ENCODE measurements at places on chromosomes 11 and 22. TPM values are rescaled to one million over a fixed set of nuclear protein-coding genes. Genes with fewer than 3 reads are reported as not detected.

The BCL2L13 gene
- 59.3 TPM for total RNA-seq

DNA sequence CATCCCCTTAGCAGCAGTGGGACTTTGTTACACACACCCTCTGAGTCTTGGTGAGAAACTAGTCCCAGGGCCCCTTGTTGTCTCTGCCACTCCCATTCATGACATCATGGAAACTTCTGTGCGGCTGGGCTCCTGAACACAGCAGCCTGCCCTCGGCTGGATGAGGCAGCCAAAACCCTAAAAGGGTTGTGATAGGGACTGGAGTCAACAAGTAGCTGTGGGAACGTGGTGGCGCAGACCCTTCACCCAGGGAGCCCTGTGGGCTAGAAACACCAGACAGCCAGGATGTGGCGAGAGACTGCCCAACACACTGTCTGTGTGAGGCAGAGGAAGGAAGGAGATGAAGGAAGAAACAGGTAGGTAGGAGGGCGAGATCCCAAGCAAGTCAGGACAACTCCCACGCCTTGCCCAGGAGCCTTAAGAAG is 3.9 kb downstream of the CD3D start:
- no peak overlapping the region for H3K4me3 ChIP-seq
- peak overlapping the region; percentile 37 for H3K27ac ChIP-seq
- H3K36me3 ChIP-seq, result no peaks in the 10 kb centered on the region
- DNase-seq, result peak; percentile 63
- H3K4me1 ChIP-seq, result no peaks in the 10 kb centered on the region

DNA sequence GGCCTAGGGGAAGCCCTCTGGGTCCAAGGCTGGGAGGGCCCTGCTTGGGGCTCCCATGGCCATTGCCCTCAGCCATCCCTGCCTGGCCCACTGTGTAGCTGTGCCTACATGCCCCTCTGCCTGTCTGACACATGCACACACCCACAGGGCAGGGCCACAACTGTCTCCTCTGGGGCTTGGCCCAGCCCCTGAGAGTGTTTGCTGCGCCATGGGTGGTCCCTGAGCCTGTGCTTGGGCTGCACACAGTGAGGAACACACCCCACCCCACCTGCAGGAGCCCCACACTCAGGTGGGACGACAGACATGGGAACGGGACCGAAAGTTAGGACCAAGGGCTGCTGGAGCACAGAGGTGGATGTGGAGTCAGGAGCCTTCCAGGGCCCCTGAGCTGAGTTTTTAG is 489.5 kb downstream of the TBC1D22A start:
- no peaks in the 10 kb centered on the region for H3K4me1 ChIP-seq
- no peaks in the 10 kb centered on the region for H3K36me3 ChIP-seq
- H3K27me3 ChIP-seq, result peaks cover 6% of the 10 kb centered on the region
- DNase-seq, result no peak

DNA sequence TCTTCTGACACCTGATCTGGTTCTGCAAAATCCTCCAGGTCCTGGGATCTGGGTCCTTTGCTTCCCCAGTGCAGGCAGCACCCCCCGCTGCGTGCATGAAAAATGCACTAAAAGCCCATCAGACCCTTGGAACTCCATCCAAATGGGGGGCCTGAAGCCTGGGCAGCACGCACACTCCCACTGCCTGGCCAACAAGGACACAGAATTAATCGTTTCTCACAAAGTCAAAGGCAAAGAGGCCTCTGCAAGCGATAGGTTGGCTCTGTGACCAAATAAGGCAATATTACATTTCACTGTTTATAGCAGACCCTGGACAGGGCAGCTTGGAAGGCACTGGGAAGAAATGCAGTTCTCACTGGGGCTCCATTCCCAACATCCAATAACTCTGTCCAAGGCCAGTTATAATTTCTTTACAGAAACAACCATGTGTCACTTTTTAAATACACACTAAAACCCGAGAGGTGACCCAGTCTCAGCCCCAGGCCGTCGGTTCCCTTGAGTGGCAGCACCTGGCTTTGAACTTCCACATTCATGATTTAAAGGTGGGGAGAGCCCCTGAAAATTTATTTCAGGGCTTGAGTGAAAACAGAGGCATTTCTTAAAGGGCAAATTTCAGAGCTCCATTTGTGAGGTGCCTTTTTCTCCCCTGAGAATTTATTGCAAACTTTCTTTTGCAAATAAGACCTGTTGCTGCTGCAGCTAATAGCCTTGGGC is 114.4 kb upstream of the ANO1 start:
- H3K4me3 ChIP-seq, result no peak overlapping the region
- peaks cover 4% of the 10 kb centered on the region for H3K27me3 ChIP-seq
- DNase-seq, result no peak
- H3K4me1 ChIP-seq, result peaks cover 5% of the 10 kb centered on the region
- H3K27ac ChIP-seq, result no peak overlapping the region
- no peaks in the 10 kb centered on the region for H3K36me3 ChIP-seq

The FOXRED1 gene
- 17.2 TPM for total RNA-seq

- no peaks in the 10 kb centered on the region for H3K4me1 ChIP-seq
- H3K27me3 ChIP-seq, result peaks cover 9% of the 10 kb centered on the region
- H3K4me3 ChIP-seq, result no peak overlapping the region
- DNase-seq, result no peak
Measured at GRCh38 chr22:23553438-23553837, 26.7 kb downstream of the IGLL1 start.

GRCh38 chr11:57155400-57155799 is 26.4 kb upstream of the LRRC55 start:
- H3K27me3 ChIP-seq, result no peaks in the 10 kb centered on the region
- no peak for DNase-seq
- H3K4me1 ChIP-seq, result no peaks in the 10 kb centered on the region

The NXPE1 gene
- 449 TPM for total RNA-seq

The TRIM34 gene
- total RNA-seq, result 9.8 TPM

DNA sequence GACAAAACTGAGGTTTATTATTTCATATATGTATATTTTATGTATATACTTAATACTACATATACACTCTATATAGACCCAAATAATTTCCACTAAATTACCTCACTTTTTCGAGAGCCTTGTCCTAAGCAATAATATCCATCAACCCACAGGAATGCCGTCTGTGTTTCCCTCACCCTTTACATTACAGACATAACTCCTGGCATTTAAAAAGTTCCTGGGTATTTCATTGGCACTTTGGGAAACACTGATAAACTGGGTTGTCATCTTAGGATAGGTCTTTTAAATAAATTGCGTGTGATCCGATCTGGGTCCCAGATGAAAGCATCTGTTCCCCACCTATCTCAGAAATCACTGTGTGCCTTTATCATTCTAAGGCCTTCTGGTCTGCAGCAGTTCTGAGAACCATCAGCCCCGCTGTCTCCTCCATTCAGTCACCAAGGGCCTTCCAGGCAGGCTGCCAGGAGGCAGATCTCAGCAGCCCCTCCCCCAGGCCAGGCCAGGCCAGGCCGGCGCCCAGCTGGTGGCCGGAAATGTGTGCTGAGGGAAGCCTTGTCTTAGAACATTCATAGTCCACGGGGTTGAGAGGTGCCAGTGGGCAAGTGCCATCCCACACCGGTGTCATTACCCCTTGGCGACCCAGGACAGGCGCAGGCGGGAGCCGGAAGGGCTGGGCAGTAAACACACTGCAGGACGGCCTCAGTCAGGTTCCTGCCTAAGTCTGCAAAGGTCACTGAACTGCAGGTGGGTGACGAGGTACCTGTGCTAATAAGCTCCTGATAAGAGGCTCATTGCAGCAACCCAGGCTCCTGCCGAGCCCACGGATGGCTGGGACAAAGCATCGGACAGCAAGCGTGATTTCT is 3.3 kb downstream of the FGF19 start:
- peaks cover 96% of the 10 kb centered on the region for H3K27me3 ChIP-seq
- no peak overlapping the region for H3K4me3 ChIP-seq

GRCh38 chr11:57134284-57134683 is 47.5 kb upstream of the LRRC55 start:
- DNase-seq, result no peak
- no peaks in the 10 kb centered on the region for H3K36me3 ChIP-seq
- H3K4me1 ChIP-seq, result no peaks in the 10 kb centered on the region

- H3K36me3 ChIP-seq, result no peaks in the 10 kb centered on the region
- H3K27ac ChIP-seq, result no peak overlapping the region
- DNase-seq, result no peak
- H3K4me3 ChIP-seq, result no peak overlapping the region
- H3K27me3 ChIP-seq, result peaks cover 3% of the 10 kb centered on the region
Measured at GRCh38 chr22:19576460-19577421, 52.5 kb upstream of the CLDN5 start.

GRCh38 chr11:60592601-60593000 is 77.4 kb downstream of the MS4A13 start:
- no peak overlapping the region for H3K4me3 ChIP-seq
- no peaks in the 10 kb centered on the region for H3K4me1 ChIP-seq
- H3K27ac ChIP-seq, result no peak overlapping the region
- DNase-seq, result no peak
- H3K36me3 ChIP-seq, result no peaks in the 10 kb centered on the region

The MMP12 gene
- not detected for total RNA-seq

The DCHS1 gene
- 5.5 TPM for total RNA-seq

- no peak for DNase-seq
- H3K36me3 ChIP-seq, result no peaks in the 10 kb centered on the region
- no peak overlapping the region for H3K4me3 ChIP-seq
Measured at GRCh38 chr11:64008283-64008913, 22.2 kb downstream of the OTUB1 start.

GRCh38 chr11:103582351-103582909 is 454.0 kb upstream of the DDI1 start:
- no peaks in the 10 kb centered on the region for H3K27me3 ChIP-seq
- H3K4me3 ChIP-seq, result no peak overlapping the region
- DNase-seq, result no peak
- no peaks in the 10 kb centered on the region for H3K36me3 ChIP-seq
- no peak overlapping the region for H3K27ac ChIP-seq

The ANO9 gene
- total RNA-seq, result 490 TPM

- no peaks in the 10 kb centered on the region for H3K27me3 ChIP-seq
- H3K4me3 ChIP-seq, result no peak overlapping the region
- peaks cover 6% of the 10 kb centered on the region for H3K4me1 ChIP-seq
- no peaks in the 10 kb centered on the region for H3K36me3 ChIP-seq
- DNase-seq, result no peak
Measured at GRCh38 chr11:8091721-8092120, 10.7 kb downstream of the TUB start.

- H3K27ac ChIP-seq, result peak overlapping the region; percentile 74
- no peak for DNase-seq
- no peaks in the 10 kb centered on the region for H3K4me1 ChIP-seq
- H3K27me3 ChIP-seq, result no peaks in the 10 kb centered on the region
- no peak overlapping the region for H3K4me3 ChIP-seq
Measured at GRCh38 chr11:118592616-118593367, 14.6 kb upstream of the PHLDB1 start.

The APLP2 gene
- total RNA-seq, result 191 TPM

DNA sequence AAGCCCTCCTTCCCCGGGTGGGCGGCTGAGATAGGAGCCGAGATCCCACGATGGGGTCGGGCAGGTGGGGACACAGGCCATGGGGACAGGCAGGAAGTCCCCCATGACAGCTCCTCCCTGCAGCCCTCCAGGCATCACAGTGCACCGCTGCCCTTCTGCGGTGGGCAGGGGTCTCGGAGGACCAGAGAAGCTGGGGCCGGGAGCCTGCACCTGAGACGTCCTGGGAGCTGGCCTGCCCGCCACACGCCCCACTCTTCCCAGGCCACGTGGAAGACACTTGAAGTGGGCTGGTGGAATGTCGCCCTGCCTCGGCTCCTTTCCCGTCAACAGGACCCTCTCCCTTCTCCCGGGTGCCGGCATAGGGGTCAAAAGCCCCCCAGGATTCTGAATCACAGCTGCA is 55.4 kb downstream of the ELFN2 start:
- no peaks in the 10 kb centered on the region for H3K36me3 ChIP-seq
- H3K4me3 ChIP-seq, result no peak overlapping the region
- H3K27ac ChIP-seq, result no peak overlapping the region
- H3K27me3 ChIP-seq, result peaks cover 24% of the 10 kb centered on the region

DNA sequence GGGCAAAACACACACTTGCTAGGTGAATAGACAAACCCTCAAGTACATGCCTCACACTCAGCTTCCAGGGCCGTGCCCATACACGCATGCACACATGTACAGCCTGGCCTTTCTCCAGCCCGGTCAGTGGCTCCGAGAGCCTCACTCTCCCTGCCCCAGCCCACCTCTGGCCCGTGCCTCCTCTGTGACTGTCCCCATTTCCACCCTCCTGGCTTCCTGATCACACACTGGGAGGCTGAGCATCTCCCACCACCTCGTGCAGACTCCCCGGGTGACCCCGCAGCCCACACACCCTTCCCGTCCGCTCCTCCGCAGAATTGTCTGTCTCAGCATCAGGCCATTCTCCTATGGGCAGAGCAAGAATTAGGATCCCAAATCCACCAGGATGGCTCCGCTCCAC is 634.1 kb downstream of the TBC1D22A start:
- no peaks in the 10 kb centered on the region for H3K4me1 ChIP-seq
- no peaks in the 10 kb centered on the region for H3K27me3 ChIP-seq
- H3K4me3 ChIP-seq, result no peak overlapping the region
- H3K36me3 ChIP-seq, result no peaks in the 10 kb centered on the region

- no peaks in the 10 kb centered on the region for H3K27me3 ChIP-seq
- no peaks in the 10 kb centered on the region for H3K36me3 ChIP-seq
- H3K4me3 ChIP-seq, result no peak overlapping the region
- no peaks in the 10 kb centered on the region for H3K4me1 ChIP-seq
- no peak overlapping the region for H3K27ac ChIP-seq
Measured at GRCh38 chr22:19598054-19598855, 74.0 kb upstream of the CLDN5 start.

GRCh38 chr22:25072406-25072805 is 119.9 kb downstream of the KIAA1671 start:
- H3K4me3 ChIP-seq, result no peak overlapping the region
- H3K27me3 ChIP-seq, result no peaks in the 10 kb centered on the region
- H3K27ac ChIP-seq, result no peak overlapping the region
- no peaks in the 10 kb centered on the region for H3K4me1 ChIP-seq
- DNase-seq, result no peak
- no peaks in the 10 kb centered on the region for H3K36me3 ChIP-seq

DNA sequence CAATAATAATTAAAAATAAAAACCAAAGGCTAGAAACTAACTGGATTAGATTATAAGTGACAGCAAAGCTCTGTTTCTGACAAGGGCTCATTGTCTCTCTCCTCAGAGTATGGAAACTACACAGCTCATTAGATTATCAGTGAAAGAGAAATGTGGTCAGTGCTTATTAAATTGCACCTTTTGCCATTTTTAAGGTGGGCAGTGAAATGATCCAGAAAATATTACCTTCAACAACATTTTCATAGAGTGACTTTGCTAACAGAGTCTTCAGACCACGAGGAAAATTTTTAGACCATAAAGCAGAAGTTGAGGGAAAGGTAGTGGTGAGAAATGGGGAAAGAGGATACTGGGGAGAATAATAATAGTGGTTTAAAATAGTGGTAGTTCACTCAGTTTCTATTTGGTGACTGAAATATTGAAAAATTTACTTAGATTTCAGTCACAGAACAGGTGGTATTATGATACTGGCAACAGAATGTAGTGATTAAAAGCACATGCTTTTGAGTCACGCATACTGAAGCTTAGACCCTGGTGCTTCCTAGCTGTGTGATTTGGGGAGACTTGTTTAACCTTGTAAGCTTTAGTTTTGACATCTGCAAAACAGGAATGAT is 684.0 kb upstream of the CCDC90B start:
- no peaks in the 10 kb centered on the region for H3K27me3 ChIP-seq
- no peak overlapping the region for H3K4me3 ChIP-seq
- H3K36me3 ChIP-seq, result no peaks in the 10 kb centered on the region
- H3K27ac ChIP-seq, result no peak overlapping the region
- no peaks in the 10 kb centered on the region for H3K4me1 ChIP-seq

The LTO1 gene
- 131 TPM for total RNA-seq

The FBLN1 gene
- 84.8 TPM for total RNA-seq

The BAD gene
- 154 TPM for total RNA-seq

The C11orf91 gene
- not detected for total RNA-seq

The TEAD1 gene
- 65.4 TPM for total RNA-seq

Measured in transverse colon (tissue), 4 donors.